Stimulated activated CD8-positive, alpha-beta memory T cell treated with anti-CD3 and anti-CD28 coated beads, Interleukin-2, amount 100 ng/mL, for 1 hour (primary cell): ENCODE measurements at places on chromosomes 16 and 17.

GRCh38 chr17:43891851-43892646 lies 15.3 kb downstream of the MPP2 start:
- DNase-seq = no peak

DNA sequence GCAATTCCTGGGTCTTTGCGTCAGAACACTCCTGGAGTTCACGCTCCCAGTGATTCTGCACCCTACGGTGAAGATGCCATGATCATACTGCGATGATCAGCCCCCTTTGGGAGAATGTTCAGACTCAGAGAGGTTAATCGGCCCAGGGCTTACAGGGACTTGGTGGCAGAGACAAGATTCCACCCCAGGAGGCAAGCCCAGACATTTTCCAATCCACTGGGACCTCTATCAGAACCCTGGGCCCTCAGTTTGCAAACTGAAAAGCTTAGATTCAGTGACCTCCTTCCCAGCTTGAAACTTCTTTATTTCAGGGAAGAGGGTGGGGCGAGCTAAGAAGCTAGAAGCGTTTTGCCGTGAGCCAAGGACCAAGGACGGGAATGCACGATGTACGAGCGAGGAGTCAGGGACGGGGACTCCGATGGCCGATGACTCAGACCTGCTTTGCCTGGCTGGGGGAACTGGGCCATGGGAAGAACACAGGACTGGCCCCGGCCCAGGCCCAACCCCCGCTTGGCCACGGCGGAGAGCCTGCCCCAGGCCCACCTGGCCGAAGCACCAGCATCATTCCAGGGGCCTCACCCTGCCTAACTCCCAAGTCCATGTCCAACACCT lies 34.7 kb downstream of the SOCS3 start:
- no peak for DNase-seq

- no peak for DNase-seq
Measured at GRCh38 chr17:32814836-32815235, 62.1 kb downstream of the MYO1D start.

DNA sequence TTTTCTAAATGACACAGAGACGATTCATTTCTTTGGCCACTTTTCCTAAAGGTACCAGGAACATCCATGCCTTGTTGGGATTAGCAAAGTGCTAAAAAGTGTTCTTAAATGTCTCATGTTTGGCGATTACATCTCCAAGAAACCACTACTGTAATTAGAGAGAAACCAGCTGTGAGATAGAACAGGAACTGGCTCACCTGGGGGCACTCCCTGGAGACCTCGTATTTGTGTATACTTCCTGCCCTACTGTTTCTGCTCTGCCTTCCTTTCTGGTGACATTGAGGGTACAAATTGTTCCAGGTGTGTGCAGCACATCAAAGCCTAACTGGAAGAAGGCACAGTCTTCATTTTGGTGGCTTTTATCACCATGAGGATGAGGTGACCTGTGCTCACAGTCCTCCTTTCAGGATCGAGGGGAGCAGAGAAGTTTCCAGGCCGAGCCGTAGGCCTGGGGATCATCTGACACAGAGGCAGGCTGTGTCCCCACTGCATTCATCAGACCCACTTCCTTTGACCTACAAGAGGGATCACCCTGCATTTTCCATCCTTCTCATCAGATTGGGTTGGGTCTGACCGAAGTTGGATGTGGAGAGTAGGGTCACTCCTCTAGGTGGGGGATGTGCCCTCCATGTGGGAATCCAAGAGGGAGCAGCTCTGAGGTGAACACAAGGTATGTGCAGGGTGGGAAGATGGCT lies 23.7 kb downstream of the CCL4 start:
- no peak for DNase-seq

- DNase-seq = no peak
Measured at GRCh38 chr16:77277141-77277540, 77.9 kb downstream of the SYCE1L start.

- no peak for DNase-seq
Measured at GRCh38 chr16:47016700-47017133, 43.2 kb upstream of the DNAJA2 start.

GRCh38 chr16:11413907-11414595 lies 68.8 kb downstream of the RMI2 start:
- DNase-seq = no peak

DNA sequence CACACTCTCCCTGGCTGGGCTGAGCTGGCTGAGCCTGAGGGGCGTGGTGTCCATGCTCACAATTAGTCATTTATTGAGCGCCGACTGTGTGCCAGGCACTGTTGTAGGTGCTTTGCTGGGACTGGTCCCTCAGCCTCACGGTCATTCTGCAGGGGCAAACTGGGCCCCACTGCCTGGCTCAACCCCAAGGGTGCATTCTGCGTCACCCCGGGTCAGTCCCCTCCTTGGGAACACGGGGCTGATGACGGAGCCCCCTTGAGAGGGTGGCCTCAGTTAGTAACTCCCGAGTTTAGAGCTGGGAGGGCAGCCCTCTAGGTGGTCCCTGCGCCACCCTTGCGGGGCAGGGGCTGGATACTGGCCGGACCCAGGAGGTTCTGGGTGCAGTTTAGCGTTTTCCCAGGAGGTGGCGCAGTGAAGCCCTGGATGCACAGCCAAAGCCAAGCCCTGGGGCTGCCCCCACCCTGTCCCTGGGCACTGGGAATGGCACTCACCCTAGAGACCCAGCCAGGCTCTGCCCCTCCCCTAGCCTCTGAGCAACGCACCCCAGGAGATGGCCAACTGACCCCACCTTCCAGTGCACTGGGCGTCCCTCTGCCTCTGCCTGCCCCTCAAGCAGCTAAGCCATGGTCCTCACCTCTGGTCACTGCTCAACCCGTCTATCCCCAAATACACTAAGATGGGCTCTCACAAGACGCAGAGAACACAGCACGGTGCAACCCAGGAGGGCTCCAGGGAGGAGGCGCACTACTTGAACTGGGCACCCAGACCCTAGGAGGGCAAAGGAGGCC lies 243.2 kb upstream of the GSE1 start:
- no peak for DNase-seq

GRCh38 chr16:11076259-11077018 lies 132.1 kb downstream of the CLEC16A start:
- peak; percentile 16 for DNase-seq

DNA sequence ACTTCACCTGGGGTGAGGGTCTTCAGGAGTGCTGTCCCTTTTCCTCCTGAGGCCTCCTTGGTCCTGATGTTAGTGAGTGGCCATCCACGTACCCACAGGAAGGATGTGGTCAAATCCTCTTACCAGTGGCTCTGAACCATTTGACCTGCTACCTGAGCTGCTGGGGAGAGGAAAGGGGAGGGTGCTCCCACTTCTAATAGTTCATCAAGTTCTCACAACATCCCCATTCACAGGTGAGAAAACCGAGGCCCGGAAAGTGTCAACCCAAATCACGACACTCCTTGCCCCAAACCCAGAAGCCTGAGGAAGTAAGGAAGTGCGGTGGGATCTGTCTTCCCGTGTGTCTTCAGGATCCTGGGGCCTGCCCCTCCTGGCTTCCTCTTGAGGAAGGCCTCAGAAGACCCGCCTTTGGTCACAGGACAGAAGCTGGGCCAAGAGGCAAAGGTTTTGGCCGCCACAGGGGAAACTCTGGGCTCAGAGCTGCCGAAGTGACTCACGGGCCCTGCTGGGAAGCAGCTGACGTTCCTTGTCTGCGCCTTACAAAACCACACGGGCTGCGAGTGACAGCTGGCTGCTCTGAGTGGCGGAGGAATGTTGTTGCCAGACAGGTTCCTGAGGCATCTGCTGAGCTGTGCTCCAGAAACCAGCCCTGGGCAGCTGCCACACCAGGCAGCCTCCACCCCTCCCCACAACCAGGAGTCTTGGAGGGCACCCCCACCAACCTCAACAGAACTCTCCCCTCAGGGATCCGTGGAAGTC lies 13.9 kb upstream of the KIFC3 start:
- peak; percentile 23 for DNase-seq

- DNase-seq = peak; percentile 29
Measured at GRCh38 chr16:641326-642188, at the start of gene MCRIP2. Gene MCRIP2 (plus strand): TSS chr16:641828. CDS start chr16:641992, 164 bp downstream.

- no peak for DNase-seq
Measured at GRCh38 chr16:68202091-68202519, 33.8 kb downstream of the ESRP2 start.

DNA sequence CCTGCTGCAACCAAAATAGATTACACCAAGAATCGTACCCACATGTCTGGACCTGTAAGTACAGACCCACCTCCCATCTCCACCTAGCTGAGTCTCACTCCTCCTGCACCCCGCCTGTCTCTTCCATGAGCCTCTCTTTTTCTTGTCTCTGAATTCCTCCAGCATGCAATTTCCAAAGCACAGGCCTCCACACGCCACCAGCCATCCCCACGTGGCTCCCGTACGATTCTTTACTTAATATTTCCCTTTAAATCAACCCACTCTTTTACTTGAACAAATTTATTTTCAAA lies 1.2 kb downstream of the RPH3AL start:
- no peak for DNase-seq

GRCh38 chr16:83913245-83913633 lies 14.3 kb downstream of the MLYCD start:
- no peak for DNase-seq

DNA sequence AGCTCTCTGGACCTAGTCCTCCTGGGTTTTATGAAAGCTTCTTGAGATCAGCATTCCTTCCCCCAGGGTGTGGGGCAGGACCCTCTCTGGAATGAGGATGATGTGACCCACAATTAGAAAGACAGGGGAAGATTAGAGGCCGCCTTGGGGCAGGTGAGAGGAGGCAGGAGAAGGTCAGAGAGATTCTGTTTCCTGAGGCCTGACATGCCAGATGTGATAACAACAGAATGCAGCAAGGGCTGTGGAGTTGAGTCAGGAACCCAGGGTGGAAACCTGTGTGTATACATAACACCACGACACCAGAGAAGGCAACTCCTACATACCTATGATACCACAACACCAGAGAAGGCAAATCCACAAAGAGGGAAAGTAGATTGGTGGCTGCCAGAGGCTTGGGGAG lies 5.4 kb upstream of the SLC5A10 start:
- DNase-seq = no peak

DNA sequence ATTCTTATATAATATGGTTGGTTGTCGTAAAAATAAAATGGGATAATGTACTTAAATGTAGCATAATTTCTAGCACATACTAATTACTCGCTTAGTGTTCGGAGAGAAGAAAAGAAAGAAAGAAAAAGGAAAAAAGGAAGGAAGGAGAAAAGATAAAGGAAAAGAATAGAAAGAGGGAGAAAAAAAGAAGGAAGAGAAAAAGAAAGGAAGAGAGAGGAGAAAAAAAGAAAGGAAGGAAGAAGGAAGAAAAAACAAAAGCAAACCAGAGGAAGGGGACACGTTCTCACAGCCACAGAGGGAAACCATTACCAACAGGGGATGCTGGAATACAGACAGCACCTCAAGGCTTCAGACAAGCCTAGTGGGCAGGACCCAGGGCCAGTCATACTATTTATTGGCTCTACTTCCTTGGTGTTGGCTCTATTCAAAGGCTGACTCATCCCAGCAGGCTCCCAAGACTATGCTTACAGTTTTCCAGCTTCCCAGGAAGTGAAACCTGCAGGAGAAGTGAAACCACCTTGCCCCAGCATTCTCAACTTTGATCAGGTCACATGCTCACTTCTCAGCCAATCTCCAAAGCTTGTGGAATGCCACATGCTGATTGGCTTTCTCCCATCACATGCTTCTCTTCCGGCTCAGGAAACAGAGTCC lies 273.5 kb upstream of the IRX5 start:
- DNase-seq = no peak

DNA sequence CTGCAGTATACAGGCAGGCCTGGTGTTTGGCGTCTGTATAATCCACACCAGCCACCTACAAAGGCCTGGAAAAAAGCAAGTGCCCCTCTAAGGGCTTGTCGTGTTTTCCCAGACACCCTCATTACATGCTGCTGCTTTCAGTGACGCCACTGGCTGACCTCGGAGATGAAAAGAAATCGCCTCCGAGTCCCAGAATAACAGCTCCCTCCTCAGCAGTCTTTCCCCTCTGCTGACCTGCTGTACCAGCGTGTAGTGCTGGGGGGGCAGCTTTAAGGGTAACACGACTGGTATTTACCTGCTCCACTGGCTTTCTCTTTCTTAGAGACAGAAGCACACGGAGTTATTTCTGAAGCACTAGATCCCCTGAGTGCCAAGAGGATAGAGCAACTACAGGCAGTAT lies 296.8 kb downstream of the GRIN2A start:
- no peak for DNase-seq

GRCh38 chr16:27745348-27745747 lies 195.4 kb downstream of the KATNIP start:
- DNase-seq = no peak

GRCh38 chr17:65173976-65174683 lies 37.0 kb downstream of the RGS9 start:
- no peak for DNase-seq

DNA sequence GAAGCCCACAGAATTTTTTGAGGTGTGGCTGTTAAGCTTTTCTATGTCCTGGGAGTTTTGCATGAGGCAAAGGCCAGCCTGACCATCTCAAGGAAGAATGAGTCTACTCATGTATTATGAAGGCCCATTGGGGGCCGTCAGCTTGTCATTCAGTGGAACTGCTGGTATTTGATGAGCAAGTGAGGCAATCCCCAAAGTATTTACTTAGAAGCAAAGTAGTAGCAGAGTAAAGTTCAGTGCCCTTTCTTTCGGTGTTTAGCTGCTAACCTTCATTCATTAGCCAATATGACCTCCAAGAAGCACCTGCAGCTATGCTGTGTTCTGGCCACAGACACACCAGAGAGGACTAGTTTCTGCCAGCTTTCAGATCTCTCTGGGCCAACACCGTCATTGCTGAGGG lies 80.2 kb downstream of the RPA1 start:
- DNase-seq = no peak

GRCh38 chr16:4776141-4776705 lies 9.3 kb upstream of the ZNF500 start:
- DNase-seq = no peak

DNA sequence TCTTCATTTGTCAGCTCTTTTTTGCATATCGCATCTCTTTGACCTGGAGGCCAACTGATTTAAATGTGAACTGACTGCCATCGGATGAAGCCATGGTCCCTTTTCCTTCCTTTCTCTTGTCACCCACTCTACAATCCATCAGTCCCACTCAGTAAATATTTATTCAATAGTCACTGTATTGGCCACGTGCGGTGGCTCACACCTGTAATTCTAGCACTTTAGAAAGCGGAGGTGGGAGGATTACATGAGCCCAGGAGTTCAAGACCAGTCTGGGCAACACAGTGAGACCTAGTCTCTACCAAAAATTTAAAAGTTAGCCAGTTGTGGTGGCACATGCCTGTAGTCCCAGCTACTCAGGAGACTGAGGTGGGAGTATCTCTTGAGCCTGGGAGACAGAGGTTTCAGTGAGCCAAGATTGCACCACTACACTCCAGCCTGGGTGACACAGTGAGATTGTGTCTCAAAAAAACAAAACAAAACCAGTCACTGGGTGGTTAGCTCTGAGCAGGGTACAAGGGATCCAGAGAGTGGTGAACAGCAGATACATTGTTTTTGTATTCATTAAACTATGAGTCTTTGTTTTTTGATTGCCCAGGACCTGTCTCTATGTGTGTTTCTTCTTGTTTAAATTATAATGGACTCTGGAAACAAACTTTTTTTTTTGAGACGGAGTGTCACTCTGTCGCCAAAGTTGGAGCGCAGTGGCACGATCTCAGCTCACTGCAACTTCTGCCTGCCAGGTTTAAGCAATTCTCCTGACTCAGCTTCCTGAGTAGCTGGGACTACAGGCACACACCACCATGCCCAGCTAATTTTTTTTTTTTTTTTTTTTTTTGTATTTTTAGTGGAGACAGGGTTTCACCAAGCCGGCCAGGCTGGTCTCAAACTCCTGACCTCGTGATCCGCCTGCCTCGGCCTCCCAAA lies 6.9 kb downstream of the PHAF1 start:
- no peak for DNase-seq
